GM18507 (cell line): ENCODE measurements at places on chromosomes 6 and 20.
A peak's percentile ranks its signal among the peaks of the same experiment; 100 is the strongest.

DNA sequence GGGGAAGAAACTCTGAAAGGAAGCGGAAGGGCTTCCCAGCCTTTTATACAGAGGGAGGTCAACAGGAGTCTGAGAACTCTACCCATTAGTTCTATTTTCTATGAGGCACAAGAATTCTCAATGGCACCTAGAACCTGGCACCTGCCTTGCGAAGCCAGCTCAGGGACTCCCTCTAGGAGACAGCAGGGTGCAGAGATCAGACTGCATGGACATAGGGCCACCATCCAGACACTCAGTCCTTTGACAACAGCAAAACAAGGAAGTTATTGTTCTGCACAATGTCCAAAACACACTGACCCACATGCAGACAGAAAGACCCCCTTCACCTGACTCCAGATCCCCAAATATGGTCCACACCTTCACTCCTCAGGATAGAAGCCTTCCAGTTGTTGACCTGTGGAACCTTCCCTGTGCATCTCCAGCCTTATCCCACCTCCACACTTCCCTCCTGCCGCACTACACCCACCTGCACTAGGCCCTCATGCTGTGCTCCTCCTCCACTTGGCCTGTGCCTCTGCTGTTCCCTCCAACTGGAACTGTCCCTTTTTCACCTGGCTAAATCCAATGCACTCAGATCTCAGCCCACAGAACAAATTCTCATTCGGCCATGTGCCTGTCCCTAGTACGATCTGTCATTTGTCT is 27.8 kb downstream of the ACSS1 start:
- no peak for DNase-seq

GRCh38 chr6:6661684-6662083 is 73.2 kb downstream of the LY86 start:
- no peak for DNase-seq

DNA sequence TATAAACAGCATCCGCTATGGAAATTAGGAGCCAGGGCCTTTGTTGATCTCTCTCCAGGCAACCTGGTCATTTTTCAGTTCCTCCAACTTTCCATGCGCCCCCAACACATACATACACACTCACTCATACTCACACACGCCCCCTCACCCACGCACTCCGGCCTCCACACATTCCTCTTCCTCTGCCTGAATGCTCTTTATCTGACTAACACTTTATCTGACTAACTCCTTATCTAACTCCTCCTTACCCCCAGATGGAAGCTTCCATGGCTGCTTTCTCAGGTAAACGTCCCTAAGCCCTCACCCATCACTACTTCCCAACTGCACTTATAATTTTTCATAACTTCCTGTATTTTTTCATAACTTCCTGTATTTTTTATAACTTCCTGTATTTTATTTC is 17.4 kb downstream of the CASS4 start:
- no peak for DNase-seq

GRCh38 chr6:170471491-170471890 is 81.6 kb downstream of the PSMB1 start:
- no peak for DNase-seq

DNA sequence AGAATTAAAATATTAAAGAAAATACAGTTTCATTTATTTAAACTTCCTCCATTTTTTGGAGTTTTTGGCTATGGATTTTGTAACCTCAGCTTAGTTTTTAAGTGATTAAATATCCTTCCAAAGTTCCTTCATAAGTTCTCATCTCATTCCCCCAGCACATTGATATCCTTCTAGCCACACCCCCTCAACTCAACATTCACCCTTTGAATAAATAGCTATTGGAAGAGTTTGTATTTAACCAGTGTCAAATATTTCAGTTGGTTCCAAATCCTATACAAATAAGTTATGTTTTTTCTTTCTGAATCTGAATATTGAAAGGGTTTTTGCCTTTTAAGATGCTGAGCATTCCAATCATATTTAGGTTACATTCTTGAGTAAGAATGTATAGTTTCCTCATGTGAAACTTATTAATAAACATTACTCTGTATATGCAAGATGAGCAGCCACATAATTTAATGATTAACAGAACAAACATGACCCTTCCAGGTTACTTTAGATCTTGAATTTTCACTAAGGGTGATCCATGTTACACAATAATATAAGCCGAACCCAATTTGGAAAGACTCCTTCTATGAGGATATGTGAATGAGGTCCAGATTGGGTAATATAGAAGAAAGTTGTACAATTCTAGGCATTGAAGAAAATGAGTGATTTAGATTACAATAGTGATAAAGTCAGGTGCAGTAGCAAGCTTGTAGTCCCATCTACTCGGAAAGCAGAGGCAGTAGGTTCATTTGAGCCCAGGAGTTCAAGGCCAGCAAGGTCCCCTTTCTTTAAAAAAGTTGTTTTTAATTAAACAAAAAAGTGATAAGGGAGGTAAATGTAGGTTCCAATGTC is 13.6 kb downstream of the GLYATL3 start:
- DNase-seq = no peak

- DNase-seq = no peak
Measured at GRCh38 chr6:6635869-6636268, 47.3 kb downstream of the LY86 start.

- no peak for DNase-seq
Measured at GRCh38 chr6:1240766-1241318, 71.1 kb upstream of the FOXQ1 start.

DNA sequence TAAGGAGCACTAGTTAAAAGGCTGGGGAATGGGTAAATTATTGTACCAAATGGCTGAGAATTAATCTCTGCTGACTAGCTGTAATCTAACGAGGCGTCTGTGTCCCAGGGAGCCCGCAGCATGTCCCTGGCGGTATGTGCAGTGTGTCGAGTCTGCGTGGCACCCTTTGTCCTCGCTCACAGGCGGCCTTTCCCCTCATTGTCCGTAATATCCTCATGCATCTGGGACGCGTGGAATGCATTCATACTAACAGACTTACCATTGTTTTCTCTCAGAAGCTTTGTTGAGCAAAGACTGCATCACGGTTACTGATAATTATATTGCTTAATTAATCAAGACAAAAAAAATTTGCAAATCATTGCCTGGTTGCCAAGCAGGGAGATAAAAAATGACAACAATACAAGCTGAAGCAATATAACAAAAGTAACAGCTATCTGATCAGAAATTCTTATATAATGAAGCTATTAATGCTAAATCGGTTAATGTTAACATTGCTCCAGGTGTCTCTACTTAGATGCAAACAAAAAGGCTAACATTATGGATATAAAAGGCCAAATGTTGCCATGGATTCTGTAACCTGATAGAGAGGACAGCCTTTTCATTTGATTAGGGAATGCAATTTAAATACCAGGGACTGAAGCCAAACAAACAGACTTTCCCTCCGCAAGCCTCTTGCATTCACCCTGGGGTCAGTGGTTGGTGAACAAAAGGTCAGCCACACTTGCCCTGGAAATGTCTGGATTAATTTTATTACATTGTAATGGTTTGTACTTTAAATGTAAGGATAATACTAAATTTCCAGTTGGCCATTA is 124.8 kb downstream of the INSM1 start:
- DNase-seq = no peak

GRCh38 chr6:1229301-1229700 is 82.6 kb upstream of the FOXQ1 start:
- DNase-seq = no peak

DNA sequence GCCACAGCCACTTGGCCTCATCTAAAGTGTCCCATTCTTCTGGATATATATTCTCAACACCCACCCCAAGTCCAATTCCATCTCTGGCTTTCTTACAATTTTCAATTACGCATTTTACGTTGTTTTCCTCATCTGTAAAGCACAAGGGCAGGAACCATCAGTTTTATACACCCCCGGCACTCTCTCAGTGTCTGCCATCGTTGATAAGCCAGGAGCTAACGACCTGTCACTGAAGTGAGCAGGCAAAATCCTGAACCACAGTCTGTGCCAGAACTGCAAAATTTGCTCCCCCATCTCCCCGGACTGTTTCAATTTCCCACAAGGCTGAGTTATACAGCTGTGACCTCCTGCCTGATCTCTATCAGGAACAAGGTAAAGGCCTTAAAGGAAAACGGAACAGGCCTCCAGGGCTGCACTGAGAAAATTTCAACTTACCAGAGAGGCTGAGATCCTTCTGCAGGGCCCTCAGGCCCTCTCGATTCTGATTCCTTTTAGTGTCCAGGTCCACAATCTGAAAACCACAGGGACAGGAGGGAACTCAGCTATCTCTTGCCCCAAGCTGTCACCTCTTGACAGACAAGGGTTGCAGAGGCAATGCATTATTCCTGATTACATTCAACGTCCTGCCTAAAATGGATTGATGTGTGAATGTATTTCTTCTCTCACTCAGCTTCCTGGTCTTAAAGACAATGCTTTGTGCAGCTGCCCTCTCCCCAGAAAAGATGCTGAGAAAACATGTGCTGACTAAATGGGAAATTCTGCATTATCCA is 1.8 kb downstream of the PDRG1 start:
- DNase-seq = no peak

DNA sequence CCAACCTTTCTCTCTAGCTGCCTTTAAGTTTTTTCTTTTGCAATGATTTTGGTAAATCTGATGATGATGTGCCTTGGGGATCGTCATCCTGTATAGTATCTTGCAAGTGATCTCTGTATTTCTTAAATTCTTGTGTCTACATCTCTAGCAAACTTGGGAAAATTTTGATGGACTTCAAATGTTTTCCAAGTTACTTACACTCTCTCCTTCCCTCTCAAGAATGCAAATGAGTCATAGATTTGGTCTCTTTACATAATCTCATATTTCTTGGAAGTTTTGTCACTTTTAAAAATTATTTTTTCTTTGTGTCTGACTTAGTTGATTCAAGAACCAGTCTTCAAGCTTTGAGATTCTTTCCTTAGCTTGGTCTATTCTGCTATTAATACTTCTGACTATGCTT is 176.4 kb downstream of the TBC1D32 start:
- no peak for DNase-seq

GRCh38 chr6:136864676-136865075 is 42.3 kb downstream of the PEX7 start:
- no peak for DNase-seq

GRCh38 chr20:50120935-50121693 is 8.2 kb upstream of the UBE2V1 start:
- no peak for DNase-seq

GRCh38 chr20:46900826-46901225 is 6.2 kb downstream of the EYA2 start:
- DNase-seq = no peak

GRCh38 chr6:33700391-33701050 is 11.0 kb downstream of the UQCC2 start:
- DNase-seq = peak; percentile 30

DNA sequence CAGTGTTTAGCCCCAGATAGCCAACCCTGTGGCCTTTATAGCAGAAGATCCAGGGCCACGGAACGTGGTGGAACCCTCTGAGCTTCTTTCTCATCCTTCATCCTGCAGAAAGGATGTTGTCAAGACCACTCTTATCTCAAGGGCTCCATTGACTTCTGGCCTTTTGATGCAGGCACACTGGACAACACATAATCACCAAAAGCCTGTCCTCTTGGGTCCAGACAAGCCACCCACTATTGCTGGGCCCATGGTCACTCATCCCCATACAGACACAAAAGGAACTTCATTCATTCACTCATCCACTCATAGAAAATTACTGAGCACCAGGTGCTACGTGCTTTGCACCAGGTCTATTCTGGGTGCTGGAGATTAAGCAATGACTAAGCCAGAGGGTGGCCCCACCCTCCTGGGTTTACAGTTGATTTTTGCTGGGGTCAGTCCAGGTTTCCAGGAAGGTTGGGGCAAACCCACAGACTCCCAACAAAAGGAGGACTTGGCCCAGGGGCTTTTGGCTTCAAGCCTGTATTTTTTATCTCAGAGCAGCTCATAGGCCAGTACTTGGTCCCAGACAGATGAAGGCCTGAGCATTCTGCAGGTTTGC is 2.4 kb downstream of the CST8 start:
- no peak for DNase-seq
